Activated CD8-positive, alpha-beta T cell treated with anti-CD3 and anti-CD28 coated beads, Interleukin-2, amount 10 ng/mL, durations not matched to agents 7 days and 5 days (primary cell): ENCODE measurements at places on chromosomes 16 and 17.

GRCh38 chr16:56607675-56608042 is 725 bp upstream of the MT2A start:
- DNase-seq = no peak

- no peak for DNase-seq
Observed at GRCh38 chr17:78952706-78953105, 27.0 kb downstream of the LGALS3BP start.

DNA sequence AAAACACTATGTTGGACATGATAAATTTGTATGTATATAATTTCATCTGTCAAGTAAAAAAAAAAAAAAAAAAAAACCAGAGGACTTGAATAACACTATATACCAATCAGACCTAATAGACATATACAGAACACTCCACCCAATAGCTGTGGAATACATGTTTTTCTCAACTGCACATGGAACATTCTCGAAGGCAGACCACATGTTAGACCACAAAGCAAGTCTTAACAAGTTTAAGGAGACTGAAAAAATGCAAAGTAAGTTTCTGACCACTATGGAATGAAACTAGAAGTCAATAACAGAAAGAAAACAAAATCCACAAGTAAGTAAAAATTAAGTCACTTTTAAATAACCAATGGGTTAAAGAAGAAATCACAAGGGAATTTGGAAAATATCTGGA is 8.4 kb upstream of the CNTNAP4 start:
- no peak for DNase-seq

DNA sequence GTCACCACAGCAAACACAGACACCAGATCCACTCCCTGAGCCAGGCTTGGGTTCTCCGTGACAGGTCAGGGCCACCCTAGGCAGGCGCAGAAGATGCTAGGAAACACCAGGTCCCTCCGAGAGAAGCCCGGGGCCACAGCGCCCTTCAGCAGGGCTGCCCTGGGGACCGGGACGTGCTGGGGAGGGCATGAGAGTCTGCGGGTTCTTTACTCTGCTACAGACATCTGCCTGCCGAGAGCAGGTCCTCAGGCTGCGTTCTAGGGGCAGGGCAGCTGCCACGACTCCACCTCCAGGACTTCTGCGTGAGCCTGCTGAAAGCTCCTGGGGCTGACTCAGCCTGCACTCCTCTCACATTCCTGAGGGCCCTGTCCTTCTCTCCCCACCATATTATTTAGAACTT is 11.4 kb downstream of the MYLK3 start:
- DNase-seq = no peak

- DNase-seq = no peak
Observed at GRCh38 chr16:61195006-61195405, 841.2 kb downstream of the CDH8 start.
